Kidney epithelial cell (primary cell): ENCODE measurements at places on chromosomes 1 and 21. TPM values are rescaled to one million over a fixed set of nuclear protein-coding genes. Genes with fewer than 3 reads are reported as not detected.

TCHH gene
- 0.07 and 0.08 TPM in 2 replicates for total RNA-seq

LRRIQ3 gene
- total RNA-seq, result 0.82 and 1.9 TPM in 2 replicates

ACKR1 gene
- total RNA-seq, result not detected in 2 replicates

YOD1 gene
- total RNA-seq, result 7.9 and 8.2 TPM in 2 replicates

NHLH1 gene
- 0.08 TPM in 1 of 2 replicates, not detected in the other for total RNA-seq

DDR2 gene
- 3.8 and 4.0 TPM in 2 replicates for total RNA-seq

FOXO6 gene
- total RNA-seq, result 0.14 and 0.67 TPM in 2 replicates

DCDC2B gene
- not detected in 2 replicates for total RNA-seq

PTGER3 gene
- 0.29 and 1.4 TPM in 2 replicates for total RNA-seq

OR2AK2 gene
- total RNA-seq, result not detected in 2 replicates

C1orf94 gene
- not detected in 2 replicates for total RNA-seq

CELA2B gene
- total RNA-seq, result not detected in 2 replicates

CRP gene
- total RNA-seq, result not detected in 2 replicates

C1orf210 gene
- total RNA-seq, result 4.8 and 6.6 TPM in 2 replicates

GJA5 gene
- total RNA-seq, result 0.14 and 0.29 TPM in 2 replicates

INKA2 gene
- 1.2 and 3.0 TPM in 2 replicates for total RNA-seq
